ENCODE measurements at places on chromosomes 2 and 18. TPM values are rescaled to one million over a fixed set of nuclear protein-coding genes. Genes with fewer than 3 reads are reported as not detected.
A peak's percentile ranks its signal among the peaks of the same experiment; 100 is the strongest.

DNA sequence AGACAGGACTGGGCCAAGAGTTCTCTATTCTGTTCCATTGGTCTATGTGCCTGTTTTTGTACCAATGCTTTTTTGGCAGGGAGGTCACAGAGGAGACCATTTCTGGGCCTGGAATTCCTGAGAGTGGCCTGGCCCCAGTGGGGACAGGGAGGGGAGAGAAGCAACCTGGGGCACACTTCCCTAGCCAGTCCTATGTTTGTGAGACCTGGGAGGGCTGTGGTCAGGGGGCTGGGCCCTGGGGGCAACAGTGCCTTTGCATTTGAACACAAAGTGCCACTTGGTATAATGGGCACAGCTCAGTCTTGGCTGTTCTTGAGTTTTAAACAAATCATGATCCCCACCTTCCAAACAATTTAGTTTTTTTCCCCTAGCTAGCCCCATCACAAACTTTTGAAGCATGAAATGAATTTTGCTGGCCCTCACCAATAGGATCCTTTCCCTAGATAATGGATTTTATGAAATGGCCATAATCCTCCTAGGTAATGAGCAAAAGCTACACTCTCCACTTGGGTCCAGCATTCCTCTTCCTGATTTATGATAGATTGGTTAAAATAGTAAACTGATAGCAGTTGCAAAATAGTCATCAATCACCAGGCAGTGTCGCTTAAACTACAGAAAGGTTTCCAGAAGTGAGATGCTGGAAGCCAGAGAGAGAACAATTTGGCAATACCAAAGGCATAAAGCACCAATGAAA is 133.5 kb downstream of the GLI2 start:
- no peak overlapping the region for H3K27ac ChIP-seq
- H3K4me3 ChIP-seq, result no peak overlapping the region
- no peaks in the 10 kb centered on the region for H3K27me3 ChIP-seq
- H3K36me3 ChIP-seq, result no peaks in the 10 kb centered on the region
- peaks cover 19% of the 10 kb centered on the region for H3K4me1 ChIP-seq
- DNase-seq, result no peak

- no peak overlapping the region for H3K4me3 ChIP-seq
- no peak for DNase-seq
- H3K36me3 ChIP-seq, result peaks cover 15% of the 10 kb centered on the region
- H3K27ac ChIP-seq, result no peak overlapping the region
These were observed 263.8 kb downstream of the PHLPP1 start for GRCh38 chr18:62979176-62979575.

- no peak overlapping the region for H3K27ac ChIP-seq
- H3K27me3 ChIP-seq, result no peaks in the 10 kb centered on the region
- no peaks in the 10 kb centered on the region for H3K36me3 ChIP-seq
- DNase-seq, result no peak
- H3K4me3 ChIP-seq, result no peak overlapping the region
These were observed 235.3 kb upstream of the TANK start for GRCh38 chr2:160924936-160925353.

GRCh38 chr2:134449751-134450513 is 196.1 kb downstream of the MGAT5 start:
- H3K36me3 ChIP-seq, result peaks cover 6% of the 10 kb centered on the region
- no peaks in the 10 kb centered on the region for H3K27me3 ChIP-seq
- peak overlapping the region; percentile 10 for H3K27ac ChIP-seq
- H3K4me3 ChIP-seq, result no peak overlapping the region

DNA sequence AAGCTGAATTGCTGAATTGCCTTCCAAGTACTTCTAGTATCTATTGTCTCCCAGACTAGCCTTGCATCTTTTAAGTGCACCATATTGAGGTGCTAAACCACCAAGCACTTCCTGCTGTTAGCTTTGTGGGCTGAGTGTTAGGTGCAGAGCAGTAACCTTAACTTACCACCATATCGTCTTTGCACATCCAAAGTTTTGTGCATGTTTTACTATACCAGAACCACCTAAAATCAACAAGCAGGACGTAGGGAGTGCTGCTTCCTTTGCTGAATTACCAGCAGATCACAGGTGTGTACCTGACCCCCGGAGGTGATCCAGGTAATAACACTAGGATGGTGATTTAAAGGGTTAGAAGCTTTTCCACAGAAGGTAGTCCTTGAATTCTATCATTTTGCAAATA is 359.9 kb upstream of the HNRNPA3 start:
- no peak overlapping the region for H3K27ac ChIP-seq
- H3K36me3 ChIP-seq, result no peaks in the 10 kb centered on the region
- no peak overlapping the region for H3K4me3 ChIP-seq
- no peaks in the 10 kb centered on the region for H3K4me1 ChIP-seq

DNA sequence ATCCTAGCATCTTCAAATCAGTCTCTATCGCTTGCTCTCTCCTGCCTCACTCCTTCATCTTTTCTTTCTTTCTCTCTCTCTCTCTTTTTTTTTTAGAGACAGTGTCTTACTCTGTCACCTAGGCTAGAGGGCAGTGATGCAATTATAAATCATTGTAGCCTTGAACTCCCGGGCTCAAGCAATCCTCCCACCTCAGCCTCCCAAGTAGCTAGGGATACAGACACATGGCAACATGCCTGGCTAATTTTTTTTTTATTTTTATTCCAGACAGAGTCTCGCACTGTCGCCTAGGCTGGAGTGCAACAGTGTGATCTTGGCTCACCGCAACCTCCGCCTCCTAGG is 10.6 kb upstream of the SLC66A3 start:
- no peak for DNase-seq
- no peaks in the 10 kb centered on the region for H3K4me1 ChIP-seq
- no peaks in the 10 kb centered on the region for H3K27me3 ChIP-seq
- H3K27ac ChIP-seq, result no peak overlapping the region
- no peak overlapping the region for H3K4me3 ChIP-seq

DNA sequence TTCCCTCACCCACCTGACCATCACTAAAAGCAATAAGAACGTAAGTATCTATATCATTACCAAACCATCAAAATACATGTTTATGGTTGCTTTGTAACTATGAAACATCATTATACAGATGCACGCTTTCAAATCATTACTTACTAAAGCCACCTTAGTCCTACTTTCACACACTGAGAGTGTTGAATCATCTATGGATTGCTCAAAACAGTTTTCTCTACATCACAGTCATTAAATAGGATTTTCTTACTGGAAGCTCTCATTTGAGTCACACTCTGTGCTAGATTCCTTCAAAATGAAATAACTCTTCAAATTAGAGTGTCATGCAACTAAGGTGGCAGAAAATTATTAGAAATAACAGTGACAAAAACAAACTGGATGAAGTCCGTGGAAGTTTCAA is 878.4 kb downstream of the CPS1 start:
- no peak for DNase-seq
- H3K4me3 ChIP-seq, result no peak overlapping the region
- H3K36me3 ChIP-seq, result no peaks in the 10 kb centered on the region

- no peaks in the 10 kb centered on the region for H3K4me1 ChIP-seq
- H3K27ac ChIP-seq, result no peak overlapping the region
- no peak overlapping the region for H3K4me3 ChIP-seq
- no peak for DNase-seq
- no peaks in the 10 kb centered on the region for H3K27me3 ChIP-seq
- H3K36me3 ChIP-seq, result peaks cover 17% of the 10 kb centered on the region
These were observed 35.7 kb downstream of the NOL10 start for GRCh38 chr2:10654069-10654468.

Gene IL37
- not detected for total RNA-seq

GRCh38 chr2:18531194-18531593 is 29.3 kb downstream of the RDH14 start:
- H3K27ac ChIP-seq, result no peak overlapping the region
- H3K4me3 ChIP-seq, result no peak overlapping the region
- DNase-seq, result no peak

Gene OSBPL1A
- 21.9 TPM for total RNA-seq

- no peak overlapping the region for H3K4me3 ChIP-seq
- no peaks in the 10 kb centered on the region for H3K4me1 ChIP-seq
- no peaks in the 10 kb centered on the region for H3K27me3 ChIP-seq
- H3K27ac ChIP-seq, result no peak overlapping the region
- H3K36me3 ChIP-seq, result no peaks in the 10 kb centered on the region
- no peak for DNase-seq
These were observed 18.1 kb downstream of the THAP4 start for GRCh38 chr2:241618829-241619228.

Gene HOXD9
- not detected for total RNA-seq

DNA sequence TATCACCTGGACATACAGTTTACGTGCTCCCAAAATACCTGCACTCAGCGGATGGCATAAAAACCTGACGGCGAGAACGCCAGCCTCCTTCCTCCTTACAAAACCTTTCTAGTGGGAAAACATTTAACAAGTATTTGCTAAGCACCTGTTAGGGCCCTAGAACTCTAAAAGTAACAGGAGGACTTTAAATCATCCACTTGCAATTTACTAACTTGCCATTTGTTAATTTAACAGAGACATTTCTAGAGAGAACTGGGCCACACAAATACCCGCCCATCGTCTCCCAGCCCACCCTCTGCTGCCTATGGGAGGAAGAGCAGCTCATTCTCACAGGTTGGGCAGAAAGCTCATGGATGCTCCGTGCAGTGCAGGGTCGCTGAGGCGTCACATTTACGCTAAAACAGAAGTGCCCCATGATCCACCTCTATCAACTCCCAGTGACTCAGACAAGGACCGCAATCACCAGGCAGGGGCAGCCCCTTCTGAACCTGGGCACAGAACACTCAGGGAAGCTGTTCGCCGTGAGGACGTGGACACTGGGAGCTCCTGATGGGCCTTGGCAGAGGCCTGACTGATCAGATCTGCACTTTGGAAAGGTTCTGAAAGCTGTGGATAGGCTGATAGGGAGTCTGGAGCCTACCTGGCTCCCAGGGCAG is 106.9 kb downstream of the HDAC4 start:
- H3K4me1 ChIP-seq, result peaks cover 20% of the 10 kb centered on the region
- H3K36me3 ChIP-seq, result no peaks in the 10 kb centered on the region
- no peak for DNase-seq
- H3K27me3 ChIP-seq, result no peaks in the 10 kb centered on the region
- no peak overlapping the region for H3K4me3 ChIP-seq
- no peak overlapping the region for H3K27ac ChIP-seq

- no peaks in the 10 kb centered on the region for H3K27me3 ChIP-seq
- H3K27ac ChIP-seq, result no peak overlapping the region
- H3K36me3 ChIP-seq, result peaks cover 7% of the 10 kb centered on the region
- H3K4me3 ChIP-seq, result no peak overlapping the region
- H3K4me1 ChIP-seq, result no peaks in the 10 kb centered on the region
These were observed 69.2 kb downstream of the KCTD1 start for GRCh38 chr18:26479065-26479680.

- no peaks in the 10 kb centered on the region for H3K27me3 ChIP-seq
- no peak for DNase-seq
- no peak overlapping the region for H3K4me3 ChIP-seq
- H3K27ac ChIP-seq, result no peak overlapping the region
- peaks cover 6% of the 10 kb centered on the region for H3K4me1 ChIP-seq
These were observed 378.8 kb downstream of the PTPRM start for GRCh38 chr18:7945882-7946281.

DNA sequence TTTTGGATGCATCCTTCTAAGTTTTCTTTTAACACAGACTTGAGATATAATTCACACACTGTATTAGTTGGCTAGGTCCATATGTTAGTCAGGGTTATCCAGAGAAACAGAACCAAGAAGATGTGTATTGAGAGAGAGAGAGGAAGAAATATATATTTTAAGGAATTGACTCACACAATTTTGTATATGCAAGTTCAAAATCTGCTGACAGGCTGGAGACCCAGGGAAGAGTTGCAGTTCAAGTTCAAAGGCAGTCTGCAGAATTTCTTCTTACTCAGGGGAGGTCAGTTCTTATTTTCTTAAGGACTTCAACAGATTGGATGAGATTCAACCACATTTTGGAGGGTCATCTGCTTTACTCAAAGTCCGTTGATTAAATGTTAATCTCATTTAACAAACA is 23.0 kb upstream of the MRO start:
- H3K27me3 ChIP-seq, result no peaks in the 10 kb centered on the region
- no peaks in the 10 kb centered on the region for H3K36me3 ChIP-seq
- no peak overlapping the region for H3K27ac ChIP-seq
- peaks cover 15% of the 10 kb centered on the region for H3K4me1 ChIP-seq

DNA sequence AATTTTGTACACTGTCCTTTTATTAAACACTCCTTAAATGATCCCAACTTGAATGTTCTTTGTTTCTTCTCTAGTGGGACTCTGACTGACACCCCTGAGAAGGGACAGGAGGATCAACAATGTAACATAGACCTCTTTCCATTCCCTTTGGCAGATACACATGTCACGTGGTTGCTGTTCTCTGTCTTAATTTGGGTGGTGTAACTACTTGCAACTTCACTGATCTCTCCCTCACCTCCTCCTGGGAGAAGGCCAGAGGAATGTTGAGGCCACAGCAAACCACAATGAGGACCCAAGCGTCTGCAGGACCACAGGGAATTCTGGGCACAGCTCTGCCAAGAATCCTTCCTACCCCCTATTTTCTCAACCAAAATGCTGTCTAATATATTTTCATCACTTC is 205.6 kb downstream of the RTP5 start:
- DNase-seq, result no peak
- no peaks in the 10 kb centered on the region for H3K27me3 ChIP-seq
- no peak overlapping the region for H3K4me3 ChIP-seq
- H3K27ac ChIP-seq, result no peak overlapping the region

DNA sequence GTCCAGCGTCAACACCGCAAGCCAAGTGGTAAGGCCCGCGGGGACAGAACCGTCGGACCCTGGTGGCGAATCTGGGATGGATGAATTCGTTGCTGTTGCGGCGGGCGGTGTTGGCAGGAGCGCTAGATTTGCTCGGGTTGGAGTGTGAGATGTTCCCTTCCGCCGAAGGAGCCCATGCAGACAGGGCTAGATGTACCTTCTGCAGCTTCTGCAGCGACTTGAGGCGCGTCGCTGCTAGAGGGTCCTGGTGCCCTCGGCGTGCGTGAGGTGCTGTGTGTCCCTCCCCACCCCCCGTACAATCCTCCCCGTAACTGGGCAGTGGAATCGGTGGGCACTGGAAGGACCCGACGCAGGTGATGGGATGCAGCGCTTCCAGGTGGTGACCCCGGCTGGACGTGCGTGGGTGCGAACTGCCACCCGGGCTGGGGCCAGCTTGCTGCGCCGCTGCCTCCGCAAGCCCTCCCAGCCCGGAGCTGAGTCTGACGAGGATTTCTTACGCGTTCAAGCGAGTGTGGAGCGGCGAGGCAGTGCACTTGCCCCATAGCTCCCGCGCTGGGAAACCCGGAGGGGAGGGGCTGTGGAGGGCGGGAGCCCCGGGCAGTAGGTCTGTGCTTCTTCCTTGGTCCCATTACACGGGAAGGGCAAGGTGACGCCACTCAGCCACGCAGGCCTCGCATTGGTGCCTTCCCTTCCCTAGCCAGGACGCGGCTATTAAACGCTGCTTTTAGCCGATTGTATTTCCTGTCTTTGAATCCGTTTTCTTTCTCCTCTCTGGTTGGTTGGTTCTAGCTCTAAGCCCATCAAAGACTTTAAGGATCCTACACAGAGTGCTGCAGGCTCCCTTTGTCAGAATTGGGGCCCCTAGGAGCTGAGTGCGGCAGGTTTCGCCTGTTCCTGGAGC is 34.2 kb downstream of the CHRNA1 start:
- H3K36me3 ChIP-seq, result no peaks in the 10 kb centered on the region
- H3K4me1 ChIP-seq, result no peaks in the 10 kb centered on the region
- no peak overlapping the region for H3K27ac ChIP-seq
- peak overlapping the region; percentile 38 for H3K4me3 ChIP-seq

All from cardiac muscle cell (in vitro differentiated cells and primary cell).